ENCODE measurements at places on chromosomes 5 and 9.
A peak's percentile ranks its signal among the peaks of the same experiment; 100 is the strongest.

DNA sequence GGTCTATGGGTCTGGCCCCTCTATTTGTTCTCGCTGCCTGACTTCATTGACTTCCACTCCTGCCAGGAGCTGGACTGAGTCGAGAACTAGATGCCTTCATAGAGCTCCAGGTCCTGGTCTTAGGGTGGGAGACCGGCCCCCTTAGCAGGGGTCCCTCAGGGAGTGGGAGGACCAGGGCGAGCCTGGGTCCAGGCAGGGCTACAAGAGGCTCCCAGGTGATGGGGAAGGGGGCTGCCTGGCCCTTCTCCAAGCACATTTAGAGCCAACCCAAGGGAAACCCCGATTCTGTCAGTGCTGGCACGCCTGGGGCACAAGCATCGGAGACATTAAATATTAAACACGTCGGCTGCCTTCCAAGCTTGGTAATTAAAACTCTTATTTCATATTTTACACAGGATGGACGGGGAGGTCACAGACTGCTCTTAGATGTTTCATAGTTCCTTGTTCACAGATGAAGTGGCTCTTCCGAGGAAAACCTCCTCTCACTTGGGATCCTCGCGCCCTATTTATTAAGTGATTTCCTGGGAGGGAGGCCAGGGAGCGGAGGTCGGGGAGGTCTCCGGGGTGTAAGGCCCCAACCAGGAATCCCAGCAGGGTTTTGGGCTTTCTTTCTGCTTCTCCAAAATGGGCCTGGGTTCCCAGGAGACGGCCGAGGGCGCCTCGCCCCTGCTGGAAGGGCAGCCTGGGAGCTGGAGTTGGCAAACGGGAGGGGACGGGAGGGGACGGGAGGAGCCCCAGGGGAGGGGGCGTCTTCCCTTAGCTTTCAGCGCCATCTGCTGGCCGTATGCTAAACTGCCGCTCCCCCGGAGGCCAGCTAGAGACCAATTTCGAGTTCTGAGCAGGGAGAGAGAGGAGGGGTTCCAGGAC, 23.4 kb upstream of the ZBTB43 start:
- DNase-seq: peak; percentile 60

DNA sequence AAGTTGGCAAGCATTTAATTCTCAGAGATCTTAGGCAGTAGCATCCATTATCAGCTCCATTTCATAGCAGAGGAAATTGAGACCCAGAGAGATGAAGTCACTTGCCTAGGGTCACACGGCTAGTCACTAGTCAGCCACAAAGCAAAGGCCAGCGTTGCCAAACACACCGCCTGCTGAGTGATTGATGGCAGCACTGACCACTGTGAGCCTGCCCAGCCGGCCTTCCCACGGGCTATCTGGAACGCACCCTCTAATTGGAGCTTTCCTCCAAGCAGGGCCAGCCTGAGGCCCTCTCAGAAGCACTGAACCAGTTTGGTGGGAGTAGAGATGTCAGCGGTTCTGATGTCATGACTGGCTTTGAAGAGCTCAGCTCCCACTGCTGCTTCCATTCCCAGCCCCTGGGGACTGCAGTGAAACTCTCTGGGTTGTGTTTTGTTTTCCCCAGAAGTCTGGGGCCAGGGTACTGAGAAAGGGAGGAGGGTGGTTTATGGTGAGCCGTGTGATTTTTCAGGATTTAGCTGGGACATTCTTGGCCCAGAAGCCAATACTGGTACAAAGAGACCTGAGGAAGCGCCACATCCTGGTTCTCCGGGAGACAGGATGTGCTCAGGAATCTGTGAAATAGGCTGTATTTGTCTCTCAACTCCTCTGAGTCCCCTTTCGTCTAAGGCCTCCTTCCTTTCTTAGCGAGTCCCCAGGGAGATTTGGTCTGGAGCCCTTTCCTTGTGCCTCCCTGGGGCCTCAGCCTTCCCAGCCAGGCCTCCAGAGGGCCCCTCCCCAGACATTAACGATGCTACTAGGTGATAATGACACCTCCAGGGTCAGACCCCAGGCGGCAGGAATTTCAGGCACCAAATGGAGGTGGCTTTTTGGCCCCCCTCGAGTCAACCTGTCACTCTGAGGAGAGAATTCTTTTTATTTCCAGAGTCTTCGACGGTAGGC, 44.5 kb downstream of the SPRY4 start:
- no peak for DNase-seq

DNA sequence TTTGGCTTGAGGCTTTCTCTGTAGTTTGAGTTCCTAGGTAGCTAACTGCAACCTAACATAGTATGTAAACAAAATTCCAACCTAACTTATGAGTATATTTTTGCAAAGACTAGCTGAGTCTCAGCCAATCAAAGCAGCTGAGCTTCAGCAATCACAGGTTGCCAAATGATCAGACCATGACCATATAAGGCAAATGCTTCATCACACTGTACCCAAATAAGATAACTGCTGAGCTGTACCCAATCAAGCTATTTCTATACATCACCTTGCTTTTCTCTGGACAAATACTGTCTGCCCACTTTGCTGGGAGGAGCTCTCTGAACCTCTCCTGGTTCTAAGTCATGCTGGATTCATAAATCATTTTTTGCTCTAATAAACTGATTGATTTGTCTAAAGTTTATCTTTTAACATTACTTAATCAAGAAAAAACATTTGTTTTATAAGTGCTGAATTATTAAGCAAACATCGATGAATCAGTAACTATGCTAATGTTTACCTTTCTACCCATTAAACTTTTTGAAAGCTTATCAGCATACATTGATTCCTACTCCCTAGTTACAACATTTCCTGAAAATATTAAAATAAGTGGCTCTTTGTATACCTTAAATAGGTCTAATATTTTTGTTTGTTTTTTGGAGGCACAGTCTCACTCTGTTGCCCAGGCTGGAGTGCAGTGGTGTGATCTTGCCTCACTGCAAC, 129.7 kb upstream of the PCA3 start:
- no peak for DNase-seq

GRCh38 chr9:136808806-136809158, 1.0 kb downstream of the RABL6 start:
- DNase-seq: no peak

DNA sequence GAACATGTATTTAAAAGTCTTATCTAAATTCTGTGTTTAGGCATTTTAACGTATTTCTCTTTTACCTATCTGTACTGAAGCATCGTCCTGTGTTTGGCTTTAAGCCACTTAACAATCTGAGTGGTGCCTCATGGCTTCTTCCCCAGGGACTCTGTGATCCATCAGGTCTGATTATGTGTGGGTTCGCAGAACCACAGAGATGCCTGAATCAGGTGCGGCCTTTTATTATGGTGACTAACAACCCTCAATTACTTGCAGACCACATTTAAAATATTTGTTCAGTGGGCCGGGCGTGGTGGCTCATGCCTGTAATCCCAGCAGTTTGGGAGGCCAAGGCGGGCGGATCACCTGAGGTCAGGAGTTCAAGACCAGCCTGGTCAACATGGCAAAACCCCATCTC, 39.6 kb upstream of the SAP30L start:
- no peak for DNase-seq

All from stimulated activated CD4-positive, alpha-beta T cell treated with anti-CD3 and anti-CD28 coated beads, Interleukin-15, amount 100 ng/mL, for 48 hours (primary cell).